OCI-LY7 (cell line): ENCODE measurements at places on chromosomes 5 and 9.

DNA sequence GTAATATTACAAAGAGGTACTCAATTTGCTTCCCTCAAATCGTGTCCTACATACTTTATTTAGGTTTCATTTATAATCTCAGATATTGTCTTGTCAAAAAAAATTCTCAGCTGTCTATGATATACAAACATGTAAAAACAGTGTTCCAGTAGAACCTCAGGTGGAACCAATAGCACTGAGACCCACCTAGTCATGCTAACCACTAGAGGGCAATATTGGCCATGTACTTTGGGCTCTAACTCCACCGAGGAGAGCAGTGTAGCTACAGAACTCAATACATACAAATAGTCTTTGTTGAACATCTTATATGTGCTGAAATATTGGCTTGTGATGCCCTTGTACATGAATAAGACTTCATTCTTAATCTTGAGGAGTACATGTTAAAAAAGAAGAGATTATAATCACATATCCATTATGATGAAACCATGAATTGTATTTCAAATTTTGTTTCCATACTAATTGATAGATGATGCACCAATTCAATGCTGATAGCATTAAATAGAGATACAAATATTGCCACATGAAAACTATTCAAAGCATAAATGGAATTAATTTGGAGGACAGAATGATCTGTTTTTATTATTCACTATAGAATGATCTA lies 71.2 kb upstream of the CNTLN start:
- DNase-seq, result peak; percentile 43

GRCh38 chr5:25009063-25009462 lies 364.3 kb upstream of the CDH10 start:
- DNase-seq, result no peak

DNA sequence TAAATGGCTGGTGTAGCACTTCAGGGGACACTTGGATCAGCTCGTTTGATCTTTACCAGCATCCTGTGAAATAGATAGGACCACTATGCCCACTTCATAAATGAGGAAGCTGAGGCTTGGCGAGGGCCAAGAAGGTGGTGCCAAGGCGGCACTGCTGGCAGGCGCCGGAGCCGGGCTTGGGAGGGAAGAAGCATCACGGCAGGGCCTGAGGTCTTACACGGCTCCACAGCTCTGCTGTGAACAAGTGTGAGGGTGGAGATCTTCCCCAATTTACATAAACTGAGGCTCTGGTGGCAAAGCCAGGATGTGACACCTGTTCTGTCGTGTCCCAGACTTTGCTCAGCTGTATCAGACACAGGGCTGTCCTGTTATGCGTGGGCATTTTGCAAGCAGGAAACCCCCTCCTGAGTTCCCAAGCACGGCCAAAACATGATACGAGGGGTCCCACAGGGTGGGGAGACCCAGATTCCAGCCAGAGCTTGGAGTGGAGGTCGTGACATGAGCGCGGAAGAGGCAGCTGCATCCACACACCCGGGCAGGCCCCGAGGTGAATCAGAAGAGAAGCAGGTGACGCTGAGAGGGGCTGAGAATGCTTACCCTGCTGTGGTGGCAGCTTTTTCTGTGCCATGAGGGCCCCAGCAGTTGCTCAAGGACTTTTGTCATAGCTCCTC lies 117.5 kb upstream of the BOD1 start:
- peak; percentile 92 for DNase-seq

DNA sequence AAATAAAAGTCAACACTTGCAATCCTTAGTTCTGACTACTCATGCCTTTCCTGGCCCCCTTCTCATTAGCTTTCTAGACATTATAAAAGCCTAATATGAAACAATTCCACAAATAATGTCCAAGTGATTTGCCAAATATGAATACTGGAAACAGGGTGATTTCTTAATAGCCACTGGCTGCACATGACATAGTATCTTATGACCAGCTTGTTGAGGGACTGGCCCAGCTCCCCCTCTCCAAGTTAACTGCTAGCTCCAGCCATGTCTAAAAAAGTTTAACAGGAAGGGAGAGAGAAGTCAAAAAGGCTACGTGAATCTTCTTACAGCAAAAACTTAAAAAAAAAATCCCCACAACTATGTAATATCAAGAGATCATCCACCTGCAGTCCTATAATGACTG lies 1.5 kb downstream of the CERT1 start:
- no peak for DNase-seq

DNA sequence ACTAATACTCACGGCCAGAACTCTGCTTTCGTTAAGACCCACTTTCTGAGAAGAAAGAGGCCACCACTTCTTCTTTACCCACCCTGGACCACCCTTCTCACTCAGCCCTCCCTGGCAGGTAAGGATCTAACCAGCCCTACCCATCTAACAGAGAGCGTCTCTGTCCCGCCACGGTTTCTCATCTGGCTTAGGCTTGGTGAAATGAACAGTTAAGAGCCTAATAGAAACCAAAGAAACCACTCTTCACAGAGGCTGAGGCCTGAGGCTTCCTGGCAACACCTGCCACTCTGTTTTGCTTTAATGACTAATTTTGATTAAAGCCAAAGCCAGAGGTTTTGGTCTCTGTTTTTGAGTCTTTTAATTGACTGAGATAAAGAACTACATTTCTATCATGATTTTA lies 354.1 kb upstream of the SLC30A5 start:
- no peak for DNase-seq
